ENCODE measurements at places on chromosomes 1 and 21.

GRCh38 chr1:9744106-9744799 is 79.5 kb downstream of the CLSTN1 start:
- no peaks in the 10 kb centered on the region for H3K4me1 ChIP-seq
- no peaks in the 10 kb centered on the region for H3K27me3 ChIP-seq
- no peak for DNase-seq
- peaks cover 36% of the 10 kb centered on the region for H3K36me3 ChIP-seq
- H3K4me3 ChIP-seq = no peak overlapping the region

DNA sequence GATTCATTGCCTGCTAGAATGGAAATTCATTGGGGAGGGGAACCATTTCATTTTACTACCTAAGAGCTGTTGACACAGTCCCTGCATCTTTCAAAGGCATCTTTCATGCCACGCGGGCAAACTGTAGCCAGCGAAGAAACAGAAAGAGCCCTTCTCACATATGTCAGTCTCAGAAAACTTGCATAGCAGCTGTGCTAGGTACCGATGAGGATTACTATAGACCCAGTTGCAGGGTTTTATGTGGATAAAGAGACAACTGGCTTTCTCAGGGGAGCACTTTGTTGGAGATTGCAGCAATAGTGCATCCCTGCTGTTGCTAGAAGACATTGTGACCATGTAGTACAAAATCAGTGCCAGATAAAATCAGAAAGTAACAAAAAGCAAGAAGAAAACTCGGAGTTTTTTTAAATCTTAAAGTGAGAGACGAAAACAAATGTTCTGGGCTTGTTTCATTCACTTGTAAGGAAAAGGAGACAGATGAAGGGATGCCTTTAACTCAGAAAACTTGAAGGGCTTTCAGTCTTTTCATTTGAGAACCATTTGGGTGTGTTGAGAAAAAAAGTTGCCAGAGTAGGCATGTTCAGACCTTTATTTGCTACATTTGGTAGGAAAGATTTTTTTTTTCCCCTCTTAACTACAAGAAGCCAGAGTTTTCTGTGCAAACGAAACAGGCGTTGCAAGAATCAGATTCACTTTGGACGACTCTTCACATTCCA is 804.1 kb downstream of the USP25 start:
- DNase-seq = no peak
- no peaks in the 10 kb centered on the region for H3K36me3 ChIP-seq
- no peak overlapping the region for H3K27ac ChIP-seq
- H3K4me3 ChIP-seq = no peak overlapping the region
- H3K27me3 ChIP-seq = no peaks in the 10 kb centered on the region
- H3K4me1 ChIP-seq = no peaks in the 10 kb centered on the region

GRCh38 chr1:220551718-220552117 is 23.8 kb downstream of the MARK1 start:
- no peaks in the 10 kb centered on the region for H3K4me1 ChIP-seq
- H3K27ac ChIP-seq = no peak overlapping the region
- no peaks in the 10 kb centered on the region for H3K27me3 ChIP-seq
- DNase-seq = no peak
- no peaks in the 10 kb centered on the region for H3K36me3 ChIP-seq

- H3K4me3 ChIP-seq = no peak overlapping the region
- H3K27me3 ChIP-seq = peaks cover 25% of the 10 kb centered on the region
- H3K36me3 ChIP-seq = peaks cover 4% of the 10 kb centered on the region
- no peaks in the 10 kb centered on the region for H3K4me1 ChIP-seq
- H3K27ac ChIP-seq = no peak overlapping the region
- DNase-seq = no peak
Observed at GRCh38 chr1:111489604-111490003, 13.8 kb downstream of the ADORA3 start.

- H3K27me3 ChIP-seq = no peaks in the 10 kb centered on the region
- no peak for DNase-seq
- no peaks in the 10 kb centered on the region for H3K4me1 ChIP-seq
- H3K27ac ChIP-seq = no peak overlapping the region
- no peaks in the 10 kb centered on the region for H3K36me3 ChIP-seq
- no peak overlapping the region for H3K4me3 ChIP-seq
Observed at GRCh38 chr1:6473974-6474814, 8.2 kb upstream of the TNFRSF25 start.

GRCh38 chr1:212482006-212482636 is 49.4 kb downstream of the NENF start:
- no peak overlapping the region for H3K27ac ChIP-seq
- H3K36me3 ChIP-seq = no peaks in the 10 kb centered on the region
- no peak for DNase-seq
- H3K4me1 ChIP-seq = peaks cover 11% of the 10 kb centered on the region
- H3K27me3 ChIP-seq = peaks cover 8% of the 10 kb centered on the region

- H3K36me3 ChIP-seq = no peaks in the 10 kb centered on the region
- H3K27ac ChIP-seq = no peak overlapping the region
- H3K4me1 ChIP-seq = peaks cover 29% of the 10 kb centered on the region
- no peak overlapping the region for H3K4me3 ChIP-seq
Observed at GRCh38 chr1:61539720-61540462, 185.1 kb downstream of the TM2D1 start.

- H3K27ac ChIP-seq = no peak overlapping the region
- H3K4me1 ChIP-seq = peaks cover 14% of the 10 kb centered on the region
- no peak for DNase-seq
- H3K36me3 ChIP-seq = peaks cover 2% of the 10 kb centered on the region
- H3K27me3 ChIP-seq = no peaks in the 10 kb centered on the region
- no peak overlapping the region for H3K4me3 ChIP-seq
Observed at GRCh38 chr1:46204406-46204742, 1.2 kb downstream of the LURAP1 start.

DNA sequence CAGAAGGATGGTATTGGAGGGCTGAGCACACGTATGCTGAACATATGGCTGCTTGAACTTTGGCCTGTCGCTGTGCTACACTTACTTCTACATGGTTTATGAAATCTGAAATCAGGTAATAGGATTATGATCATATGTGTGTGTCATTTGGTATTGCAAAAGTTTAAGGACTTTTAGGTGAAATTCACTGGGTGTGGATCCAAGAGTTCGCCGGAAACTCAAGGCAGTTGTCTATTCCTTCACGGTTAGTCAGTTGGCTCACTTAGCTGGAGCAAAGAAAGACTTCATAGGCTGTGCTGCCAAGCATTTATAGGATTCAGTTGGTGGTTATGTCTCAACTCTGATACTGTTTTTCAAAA is 927 bp downstream of the UAP1 start:
- H3K4me3 ChIP-seq = peak overlapping the region; percentile 87
- H3K36me3 ChIP-seq = peaks cover 19% of the 10 kb centered on the region
- H3K4me1 ChIP-seq = peaks cover 49% of the 10 kb centered on the region
- peak overlapping the region; percentile 83 for H3K27ac ChIP-seq
- no peaks in the 10 kb centered on the region for H3K27me3 ChIP-seq

GRCh38 chr1:156502894-156503697 is 2.5 kb upstream of the MEF2D start:
- H3K27ac ChIP-seq = peak overlapping the region; percentile 91
- peaks cover 71% of the 10 kb centered on the region for H3K4me1 ChIP-seq
- no peaks in the 10 kb centered on the region for H3K27me3 ChIP-seq
- peak overlapping the region; percentile 39 for H3K4me3 ChIP-seq

DNA sequence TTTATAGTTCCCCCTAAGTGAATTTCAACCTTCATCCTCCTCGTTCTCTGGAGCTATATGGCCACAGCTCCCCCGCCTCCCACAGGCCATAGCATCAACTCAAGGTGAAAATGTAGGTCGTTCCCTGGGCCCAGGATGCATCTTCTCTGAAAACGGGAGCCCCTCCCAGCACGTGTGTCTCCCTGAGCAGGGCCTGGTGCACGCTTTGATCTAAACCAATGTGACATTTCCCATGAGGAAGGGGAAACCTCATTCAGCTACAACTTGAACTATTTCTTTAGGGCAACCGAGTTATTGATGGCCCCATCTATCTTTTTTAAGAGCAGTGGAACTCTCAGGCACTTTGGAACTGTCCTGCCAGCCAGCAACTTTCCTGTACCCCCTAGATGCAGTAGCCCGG is 57.8 kb upstream of the BACE2 start:
- no peak overlapping the region for H3K27ac ChIP-seq
- no peaks in the 10 kb centered on the region for H3K36me3 ChIP-seq
- H3K27me3 ChIP-seq = peaks cover 11% of the 10 kb centered on the region
- no peak for DNase-seq
- no peak overlapping the region for H3K4me3 ChIP-seq
- H3K4me1 ChIP-seq = no peaks in the 10 kb centered on the region

GRCh38 chr1:223712850-223713474 is 623 bp downstream of the CAPN2 start:
- H3K4me1 ChIP-seq = peaks cover 62% of the 10 kb centered on the region
- peak; percentile 33 for DNase-seq
- peaks cover 12% of the 10 kb centered on the region for H3K36me3 ChIP-seq

- no peak overlapping the region for H3K27ac ChIP-seq
- H3K4me1 ChIP-seq = peaks cover 4% of the 10 kb centered on the region
- peaks cover 10% of the 10 kb centered on the region for H3K27me3 ChIP-seq
- no peaks in the 10 kb centered on the region for H3K36me3 ChIP-seq
Observed at GRCh38 chr1:22341791-22342605, 109.7 kb upstream of the ZBTB40 start.

DNA sequence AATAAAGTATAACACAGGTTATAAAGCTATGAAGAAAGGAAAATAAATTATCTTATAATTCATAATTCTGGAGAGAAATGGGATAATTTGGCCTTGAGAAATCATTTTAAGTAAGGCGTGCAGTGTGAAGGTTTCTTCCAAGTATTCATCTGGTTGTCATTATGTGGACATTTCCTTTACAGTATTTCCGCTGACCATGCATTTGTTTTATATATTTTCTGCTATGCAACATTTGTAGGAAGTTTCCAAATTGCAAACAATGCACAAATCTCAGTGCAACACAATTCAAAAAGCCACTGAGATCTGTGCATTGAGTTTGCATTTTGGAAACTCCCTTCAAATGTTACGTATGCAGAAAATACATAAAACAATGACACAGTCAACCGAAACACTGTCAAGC is 17.8 kb downstream of the ZNF670 start:
- no peaks in the 10 kb centered on the region for H3K27me3 ChIP-seq
- no peak overlapping the region for H3K27ac ChIP-seq
- no peaks in the 10 kb centered on the region for H3K4me1 ChIP-seq
- DNase-seq = no peak
- H3K36me3 ChIP-seq = no peaks in the 10 kb centered on the region
- no peak overlapping the region for H3K4me3 ChIP-seq

DNA sequence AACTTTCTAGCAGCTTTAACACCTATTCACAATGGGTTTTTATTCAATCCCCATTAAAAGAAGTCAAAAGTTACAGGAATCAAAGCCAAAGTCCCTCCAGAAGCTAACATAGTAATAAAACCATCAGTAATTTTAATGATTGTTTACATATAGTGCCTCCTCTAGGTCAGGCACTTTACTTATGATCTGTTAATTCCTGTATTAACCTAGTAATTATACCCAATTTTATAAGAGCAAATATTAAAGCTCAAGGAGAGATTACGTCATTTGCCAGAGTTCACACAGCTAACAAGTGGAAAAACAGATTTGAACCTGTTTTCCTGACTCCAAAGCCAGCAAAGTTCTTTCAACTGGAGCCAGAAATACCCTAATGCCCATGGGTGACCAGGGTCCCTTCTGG is 112.9 kb upstream of the F3 start:
- H3K36me3 ChIP-seq = no peaks in the 10 kb centered on the region
- no peaks in the 10 kb centered on the region for H3K27me3 ChIP-seq
- no peak overlapping the region for H3K4me3 ChIP-seq
- no peak for DNase-seq
- H3K27ac ChIP-seq = no peak overlapping the region

- no peak overlapping the region for H3K4me3 ChIP-seq
- H3K27ac ChIP-seq = no peak overlapping the region
- DNase-seq = no peak
- no peaks in the 10 kb centered on the region for H3K36me3 ChIP-seq
- H3K4me1 ChIP-seq = no peaks in the 10 kb centered on the region
Observed at GRCh38 chr1:178686407-178686806, 38.6 kb upstream of the RALGPS2 start.

DNA sequence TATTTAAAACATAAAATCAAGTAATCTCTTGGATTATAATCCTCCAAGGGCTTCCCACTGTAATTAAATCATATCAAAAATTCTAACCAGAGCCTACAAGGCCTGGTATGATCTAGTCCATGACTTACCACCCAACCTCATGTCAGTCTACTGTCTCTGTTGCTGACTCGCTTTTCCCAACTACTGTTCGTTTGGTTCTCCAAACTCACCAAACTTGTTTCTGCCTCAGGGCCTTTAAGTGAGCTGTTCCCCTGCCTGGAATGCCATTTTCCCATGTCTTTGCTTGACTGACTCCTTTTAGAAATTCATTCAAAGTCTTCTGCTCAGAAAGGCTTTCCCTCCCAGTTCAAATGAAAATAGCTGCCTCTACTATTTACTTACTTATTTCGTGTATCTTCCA is 95.9 kb downstream of the ZC3H11B start:
- H3K27ac ChIP-seq = no peak overlapping the region
- H3K27me3 ChIP-seq = no peaks in the 10 kb centered on the region
- no peak overlapping the region for H3K4me3 ChIP-seq
- no peaks in the 10 kb centered on the region for H3K36me3 ChIP-seq
- DNase-seq = no peak

GRCh38 chr1:181151378-181152326 is 63.2 kb downstream of the IER5 start:
- no peak overlapping the region for H3K27ac ChIP-seq
- no peak overlapping the region for H3K4me3 ChIP-seq
- no peak for DNase-seq

GRCh38 chr1:19975423-19976193 is 3.8 kb downstream of the PLA2G2A start:
- no peaks in the 10 kb centered on the region for H3K36me3 ChIP-seq
- H3K4me3 ChIP-seq = no peak overlapping the region
- no peak overlapping the region for H3K27ac ChIP-seq
- no peak for DNase-seq
- H3K4me1 ChIP-seq = no peaks in the 10 kb centered on the region

DNA sequence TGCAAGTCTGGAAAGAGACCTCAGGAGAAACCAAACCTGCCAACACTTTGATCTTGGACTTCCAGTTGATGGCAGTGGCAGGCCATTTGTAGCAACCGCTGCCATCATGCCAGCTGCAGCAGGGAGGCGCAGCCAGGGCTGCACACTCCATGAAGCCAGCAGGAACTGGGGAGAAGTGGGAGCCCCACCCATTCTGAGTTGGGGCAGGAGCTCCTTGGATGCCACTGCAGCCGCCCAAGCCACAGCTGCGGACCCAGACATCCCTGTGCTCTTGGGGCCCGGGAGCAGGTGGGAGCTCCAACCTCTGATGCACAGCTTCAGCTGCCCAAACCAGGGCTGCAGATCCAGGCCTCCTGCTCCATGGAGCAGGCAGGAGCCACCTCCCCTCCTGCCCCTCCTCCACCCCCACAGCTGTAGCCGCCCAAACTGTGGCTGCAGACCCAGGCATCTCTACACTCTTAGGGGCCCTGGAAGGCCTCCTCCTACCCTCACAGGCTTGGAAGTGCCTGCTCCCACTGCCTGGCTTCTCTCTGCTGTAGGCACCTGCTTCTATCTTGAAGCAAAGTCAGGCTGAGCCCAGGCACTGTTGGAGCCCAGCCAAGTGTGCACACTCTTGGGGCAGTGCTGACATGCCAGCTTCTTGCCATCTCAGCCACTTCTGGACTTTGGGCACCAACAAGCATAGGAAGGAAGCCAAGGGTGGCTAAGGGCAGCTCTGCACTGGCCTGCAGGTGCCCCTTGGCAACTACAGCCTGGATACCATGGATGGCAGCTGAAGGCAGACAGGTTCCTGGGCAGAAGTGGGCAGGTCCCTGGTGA is 20.0 kb upstream of the DISP1 start:
- peaks cover 22% of the 10 kb centered on the region for H3K4me1 ChIP-seq
- H3K36me3 ChIP-seq = no peaks in the 10 kb centered on the region
- peaks cover 14% of the 10 kb centered on the region for H3K27me3 ChIP-seq
- no peak overlapping the region for H3K4me3 ChIP-seq

- DNase-seq = no peak
- peaks cover 12% of the 10 kb centered on the region for H3K4me1 ChIP-seq
- H3K4me3 ChIP-seq = no peak overlapping the region
- no peak overlapping the region for H3K27ac ChIP-seq
- no peaks in the 10 kb centered on the region for H3K27me3 ChIP-seq
Observed at GRCh38 chr1:96365076-96365475, 356.5 kb upstream of the PTBP2 start.

Data from activated T-helper 1 cell treated with anti-CD3 and anti-CD28 coated beads, Interleukin-12 subunit alpha, Interleukin-12 subunit beta, Interleukin-2, Interleukin-4 antibody, amounts not matched to agents 30 ng/mL and 10 ng/mL and 1 ng/mL, durations not matched to agents 14 hours and 24 hours and 36 hours (primary cell).